ENCODE measurements at places on chromosomes 5 and 9.

DNA sequence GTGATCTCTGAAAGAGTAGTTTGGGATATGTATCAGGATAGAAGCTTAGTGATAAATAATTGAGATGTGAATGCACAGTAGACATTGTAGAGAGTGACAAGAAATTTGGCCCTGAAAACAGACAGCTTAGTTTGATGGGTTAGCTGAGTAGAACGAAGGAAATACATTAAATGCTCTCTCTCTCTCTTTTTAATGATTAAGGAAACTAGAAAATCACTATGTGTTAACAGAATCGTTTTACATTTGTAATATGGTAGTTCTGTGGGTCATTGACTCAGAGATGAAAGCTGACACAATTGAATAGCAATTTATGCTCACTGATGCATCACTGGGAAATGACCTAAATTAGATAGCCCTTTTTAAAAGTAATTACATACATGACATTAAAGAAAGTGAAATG lies 739.8 kb upstream of the PTPRD start:
- ATAC-seq, result no peak

DNA sequence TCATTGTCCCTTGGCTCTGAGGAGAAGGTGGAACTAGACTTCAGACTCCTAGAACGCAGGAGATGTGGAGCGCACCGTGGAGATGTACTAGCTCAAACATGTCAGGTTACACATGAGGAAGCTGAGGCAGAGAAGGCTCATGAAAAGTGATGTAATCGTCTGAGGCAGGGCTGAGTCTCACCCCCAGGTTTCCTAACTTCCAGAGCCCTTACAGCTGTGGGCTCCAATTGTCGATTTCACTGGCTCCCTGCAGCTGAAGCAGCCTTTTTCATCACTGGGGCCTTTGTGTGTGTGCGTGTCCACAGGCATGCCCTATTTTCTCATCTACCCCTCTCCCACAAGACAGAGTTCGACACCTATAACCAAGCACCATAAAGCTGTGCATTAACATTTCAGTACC lies 370.6 kb downstream of the NTRK2 start:
- no peak for ATAC-seq

DNA sequence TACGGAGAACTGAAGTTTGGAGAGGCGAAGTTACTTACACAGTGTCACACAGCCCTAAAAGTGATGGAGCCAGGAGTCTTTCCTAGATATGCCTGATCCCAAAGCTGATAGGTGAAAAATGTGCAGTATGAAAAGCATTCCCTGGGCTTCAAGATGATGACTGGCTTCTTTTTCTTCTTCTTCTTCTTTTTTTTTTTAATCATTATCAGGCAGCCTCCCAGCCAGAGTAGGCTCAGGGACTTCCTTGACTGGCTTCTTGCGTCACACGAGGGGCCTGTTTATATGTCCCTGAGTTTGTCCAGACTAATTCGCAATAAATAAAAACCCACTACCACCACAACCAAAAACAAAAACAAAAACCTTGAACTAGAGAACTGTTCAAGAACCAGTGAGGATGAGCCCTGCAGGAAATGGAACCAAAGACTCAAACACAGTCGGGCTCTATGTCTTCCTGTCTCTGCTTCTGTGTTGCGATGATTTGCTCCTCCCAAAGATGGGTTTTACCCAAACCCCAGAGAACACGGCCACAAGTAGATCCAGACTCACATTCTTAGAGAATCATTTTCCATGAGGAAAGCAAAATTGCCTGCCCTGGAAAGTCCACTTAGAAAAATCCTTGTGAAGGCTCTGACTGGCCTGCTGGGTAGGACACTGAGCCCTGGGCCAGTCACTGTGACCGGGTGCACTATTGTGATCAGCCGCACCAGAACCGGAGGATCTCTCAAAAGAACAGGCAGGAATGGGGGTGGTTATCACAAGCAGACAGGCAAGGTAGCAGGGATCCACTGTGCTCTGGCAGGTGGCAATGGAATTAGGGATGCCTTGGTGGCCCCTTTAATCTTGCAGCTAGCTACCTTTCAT lies 38.0 kb upstream of the ADAM19 start:
- ATAC-seq, result peak; percentile 28

DNA sequence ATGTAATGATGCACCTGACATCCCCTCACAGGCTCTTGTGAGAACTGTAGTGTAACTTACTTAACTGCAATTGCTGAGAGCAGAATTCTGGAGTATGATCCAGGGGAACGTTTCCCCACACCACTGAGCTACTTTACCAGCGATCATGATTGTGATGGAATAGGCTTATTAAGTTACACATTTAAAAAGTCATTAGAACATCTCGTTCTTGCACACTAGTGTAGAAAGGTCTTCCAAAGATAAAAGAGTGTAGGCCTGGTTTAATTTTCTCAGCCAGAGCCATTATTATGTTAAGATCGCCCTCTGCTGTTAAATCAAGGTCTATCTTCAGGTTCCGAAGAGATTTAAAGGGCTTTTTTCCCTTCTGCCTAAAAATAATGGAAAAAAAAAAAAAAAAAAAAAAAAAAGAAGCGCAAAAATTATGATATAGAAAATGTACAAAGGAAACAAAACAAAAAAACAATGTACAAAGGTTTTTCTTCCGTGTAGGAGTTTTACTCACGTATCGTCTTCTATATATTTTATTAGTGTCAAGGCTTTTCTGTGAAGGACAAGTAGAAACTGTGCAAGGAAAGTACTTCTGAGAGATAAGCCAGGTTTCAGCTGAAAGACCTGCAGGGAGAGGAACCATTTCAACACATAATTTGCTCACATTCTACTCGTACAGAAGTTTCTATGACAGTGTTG lies 18.6 kb upstream of the MOB3B start:
- no peak for ATAC-seq

- no peak for ATAC-seq
Measured at GRCh38 chr5:133106343-133106742, 54.5 kb downstream of the HSPA4 start.

DNA sequence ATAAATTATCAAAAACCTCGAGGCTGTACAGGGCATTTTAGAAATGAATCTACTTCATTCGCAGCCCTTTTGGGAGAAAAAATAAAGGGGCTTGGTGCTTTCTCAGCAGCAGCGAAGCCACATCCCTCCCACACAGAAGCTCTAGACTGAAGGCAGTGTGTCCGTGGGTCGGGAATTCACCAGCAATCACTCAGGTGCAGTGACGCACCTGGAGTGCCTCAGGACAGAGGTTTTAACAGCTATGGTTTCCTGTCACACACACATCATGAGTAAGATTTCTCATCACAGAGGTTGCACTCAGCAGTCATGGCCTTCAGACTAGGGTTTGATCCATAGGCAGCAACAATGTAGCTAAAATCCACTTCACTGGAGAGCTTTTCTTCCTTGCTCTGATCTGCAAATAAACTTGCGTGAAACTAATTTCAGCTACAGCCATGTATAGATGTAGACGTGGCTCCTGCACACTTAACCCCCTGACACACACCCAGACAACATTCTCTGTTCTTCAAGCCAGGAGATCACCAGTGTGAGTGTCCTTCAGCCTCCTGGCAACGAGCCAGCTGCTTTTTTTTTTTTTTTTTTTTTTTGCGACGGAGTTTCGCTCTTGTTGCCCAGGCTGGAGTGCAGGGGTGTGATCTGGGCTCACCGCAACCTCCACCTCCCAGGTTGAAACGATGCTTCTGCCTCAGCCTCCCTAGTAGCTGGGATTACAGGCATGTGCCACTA lies 34.8 kb downstream of the DYNC2I2 start:
- no peak for ATAC-seq

DNA sequence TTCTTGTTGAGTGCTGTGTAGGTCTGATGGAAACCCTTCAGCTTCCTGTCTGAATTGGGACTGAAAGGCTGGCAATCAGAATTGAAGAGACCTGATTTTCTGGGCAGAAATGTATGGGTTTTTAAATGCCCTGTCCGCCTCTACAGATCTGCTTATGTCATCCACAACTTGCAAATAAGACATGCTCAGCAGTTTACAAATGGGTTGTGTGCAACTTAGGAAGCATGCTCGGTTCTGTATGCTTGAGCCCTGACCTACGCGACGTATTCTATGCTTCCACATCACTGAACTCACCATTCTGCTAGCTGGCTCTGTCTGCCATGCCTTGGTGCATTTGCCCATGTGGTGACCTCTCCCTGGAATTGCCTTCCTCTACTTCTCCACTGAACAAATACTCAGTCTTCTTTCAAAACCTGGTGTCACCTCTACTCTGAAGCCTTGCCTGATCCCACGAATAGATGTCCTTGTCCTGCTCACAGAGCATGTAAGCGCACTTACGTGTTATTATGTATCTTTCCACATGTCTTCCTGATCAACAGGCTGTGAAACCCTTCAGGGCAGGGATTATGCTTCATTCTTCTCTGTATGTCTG lies 194.2 kb downstream of the ERCC6L2 start:
- ATAC-seq, result no peak

- ATAC-seq, result no peak
Measured at GRCh38 chr5:107425541-107426031, 245.2 kb downstream of the EFNA5 start.

DNA sequence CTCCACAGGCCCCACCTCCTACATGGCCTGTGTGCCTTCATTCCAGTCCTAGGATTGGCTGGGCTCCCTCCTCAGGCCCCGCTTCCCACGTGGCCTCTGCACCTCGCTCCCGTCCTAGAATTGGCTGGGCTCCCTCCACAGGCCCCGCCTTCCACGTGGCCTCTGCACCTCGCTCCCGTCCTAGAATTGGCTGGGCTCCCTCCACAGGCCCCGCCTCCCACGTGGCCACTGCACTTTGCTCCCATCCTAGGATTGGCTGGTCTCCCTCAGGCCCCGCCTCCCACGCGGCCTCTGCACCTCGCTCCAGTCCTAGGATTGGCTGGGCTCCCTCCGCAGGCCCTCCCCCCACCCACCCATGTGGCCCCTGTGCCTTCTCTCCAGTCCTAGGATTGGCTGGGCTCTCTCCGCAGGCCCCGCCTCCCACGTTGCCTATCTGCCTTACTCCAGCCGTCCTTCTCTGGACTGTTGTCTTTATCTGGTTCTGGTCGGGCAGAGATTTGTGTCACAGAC lies 45.3 kb upstream of the CACNA1B start:
- no peak for ATAC-seq

DNA sequence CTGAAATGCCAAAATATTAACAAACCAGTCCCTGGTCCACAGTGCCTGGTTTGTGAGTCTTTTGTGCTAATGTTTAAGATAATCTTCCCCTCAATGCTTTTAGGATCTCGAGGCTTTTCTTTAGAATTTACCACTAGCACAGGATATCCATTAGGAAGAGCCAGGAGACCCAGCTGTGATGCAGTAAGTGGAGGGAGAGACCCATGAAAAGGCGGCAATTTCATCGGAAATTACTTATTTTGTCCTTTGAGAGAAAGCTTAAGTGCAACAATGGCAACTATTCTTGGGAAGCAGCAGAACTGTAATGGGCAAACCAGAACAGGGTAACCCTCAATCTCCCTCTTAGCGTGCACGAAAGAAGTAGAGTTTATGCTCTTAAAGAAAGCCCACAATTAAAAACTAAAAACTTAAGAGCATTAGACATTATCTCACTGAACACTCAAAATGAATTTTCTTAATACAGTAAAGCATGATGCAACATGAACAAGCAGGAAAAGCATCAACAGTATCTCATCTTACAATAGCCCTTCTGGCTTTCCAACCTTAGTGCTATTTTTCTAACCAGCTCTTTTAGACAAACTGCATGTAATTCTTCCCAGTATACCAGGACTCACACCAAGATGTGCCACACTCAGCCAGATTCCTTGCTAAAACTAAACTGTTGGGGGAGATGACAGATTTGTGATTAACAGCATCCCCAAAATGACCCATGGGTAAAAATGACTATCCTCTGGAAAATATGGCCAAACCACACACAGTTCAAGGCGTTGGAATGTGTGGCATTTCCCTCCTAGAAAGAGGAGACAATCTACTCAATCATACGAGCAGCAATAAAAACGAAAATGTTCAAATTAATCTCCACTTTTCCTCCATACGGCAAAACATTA lies 36.4 kb downstream of the PWWP2A start:
- no peak for ATAC-seq

DNA sequence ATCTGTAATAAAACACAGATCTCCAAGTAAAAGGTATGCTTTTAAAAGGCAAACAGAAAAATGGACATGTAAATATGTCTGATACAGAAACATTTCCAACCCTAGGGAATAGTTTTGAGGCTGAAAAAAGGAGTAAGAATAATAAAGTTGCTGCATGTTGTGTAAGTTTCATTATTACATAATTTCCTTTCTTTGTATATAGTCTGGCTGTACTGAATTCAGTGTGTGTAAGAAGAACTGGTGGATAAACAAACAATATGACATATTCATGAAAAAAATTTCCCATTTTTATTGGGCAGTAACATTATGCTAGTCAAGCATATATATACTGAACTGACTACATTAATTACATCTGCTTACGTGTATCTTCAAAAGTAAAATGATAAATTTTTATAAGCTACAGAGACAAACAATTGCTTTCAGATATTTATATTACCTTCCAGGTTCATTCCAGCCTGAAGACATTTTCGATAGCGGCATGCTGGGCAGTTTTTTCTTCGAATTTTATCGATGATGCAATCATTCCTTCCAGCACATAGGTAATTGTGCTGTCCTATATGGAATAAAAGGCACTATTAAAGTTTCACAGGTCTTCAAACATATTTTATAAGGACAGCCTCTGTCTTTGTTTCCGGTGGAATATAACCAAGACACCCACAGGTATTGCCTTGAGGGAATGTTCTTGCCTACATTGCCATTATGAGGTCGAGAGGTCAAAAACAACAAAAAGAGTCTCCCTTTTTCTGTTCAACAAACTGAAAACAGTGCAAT lies 93.6 kb downstream of the NR3C1 start:
- ATAC-seq, result no peak

- peak; percentile 98 for ATAC-seq
Measured at GRCh38 chr5:55868846-55869245, 17.7 kb downstream of the IL31RA start.

GRCh38 chr9:71079451-71079850 lies 42.0 kb downstream of the TRPM3 start:
- ATAC-seq, result no peak

Data from activated CD4-positive, CD25-positive, alpha-beta regulatory T cell treated with anti-CD3 and anti-CD28 coated beads, Interleukin-2, amount 50 U/mL, for 24 hours (primary cell).